ENCODE measurements at places on chromosomes 7 and 10.

DNA sequence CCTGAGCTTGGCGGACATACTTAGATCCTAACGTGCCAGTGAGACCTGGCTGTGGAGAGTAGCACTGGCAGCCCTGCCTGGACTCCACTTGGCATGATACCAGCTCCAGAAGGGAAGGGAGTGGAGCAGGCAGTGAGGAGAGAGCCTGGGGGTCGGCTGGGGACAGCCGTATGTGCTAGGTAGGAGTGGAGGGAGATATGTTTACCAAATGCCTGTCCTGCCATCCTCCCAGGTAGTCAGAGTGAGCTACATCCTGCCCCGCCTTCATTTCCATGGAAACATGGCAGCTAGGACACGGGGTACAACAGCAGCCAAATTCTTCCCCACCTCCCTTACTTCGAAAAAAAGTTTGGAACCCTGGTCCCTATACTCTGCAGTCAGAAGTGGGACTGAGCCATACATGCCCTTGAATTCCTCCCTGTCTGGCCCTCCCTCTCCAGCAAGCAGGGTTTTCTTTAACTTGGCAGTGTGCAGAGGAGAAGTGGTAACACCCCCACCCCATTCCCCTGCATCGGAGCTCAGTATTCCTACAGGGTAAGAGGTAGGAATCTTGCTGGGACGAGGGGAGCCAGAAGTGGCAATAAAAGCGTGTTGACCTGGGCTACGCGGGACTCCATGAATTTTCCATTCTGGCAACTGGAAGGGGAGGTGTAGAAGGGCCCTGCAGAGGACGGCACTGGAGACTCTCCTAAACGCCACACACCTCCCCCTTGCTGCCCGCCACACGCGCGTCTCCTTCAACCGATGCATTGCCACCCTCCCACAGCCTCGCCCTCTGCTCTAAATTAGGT, 20.0 kb upstream of the SMO start:
- DNase-seq = no peak

DNA sequence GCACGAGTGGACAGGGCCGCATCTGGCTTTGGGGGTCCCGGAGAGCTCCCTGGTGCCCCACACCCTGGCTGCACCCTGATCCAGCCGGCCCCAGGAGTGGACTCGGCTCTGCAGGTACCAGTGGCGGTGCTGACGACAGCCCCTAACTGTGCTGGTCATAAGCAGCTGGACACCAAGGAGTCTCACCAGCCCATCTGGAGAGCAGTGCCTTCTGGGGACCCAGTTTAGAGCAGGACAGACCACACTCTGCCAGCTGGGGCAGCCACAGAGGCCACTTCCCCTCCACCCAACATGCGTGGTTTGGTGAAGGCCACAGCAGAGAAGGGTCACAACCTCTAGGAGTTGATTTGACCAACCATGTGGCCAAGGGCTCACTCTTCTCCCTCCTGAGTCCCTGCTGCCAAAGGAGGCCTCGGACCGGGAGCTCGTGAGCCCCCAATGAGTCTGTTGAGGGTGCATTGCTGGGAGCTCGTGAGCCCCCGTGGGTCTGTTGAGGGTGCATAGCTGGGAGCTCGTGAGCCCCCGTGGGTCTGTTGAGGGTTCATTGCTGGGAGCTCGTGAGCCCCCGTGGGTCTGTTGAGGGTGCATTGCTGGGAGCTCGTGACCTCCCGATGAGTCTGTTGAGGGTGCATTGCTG, 16.0 kb upstream of the INPP5A start:
- no peak for DNase-seq

- DNase-seq = no peak
Observed at GRCh38 chr10:16105082-16105481, 244.8 kb upstream of the MINDY3 start.

DNA sequence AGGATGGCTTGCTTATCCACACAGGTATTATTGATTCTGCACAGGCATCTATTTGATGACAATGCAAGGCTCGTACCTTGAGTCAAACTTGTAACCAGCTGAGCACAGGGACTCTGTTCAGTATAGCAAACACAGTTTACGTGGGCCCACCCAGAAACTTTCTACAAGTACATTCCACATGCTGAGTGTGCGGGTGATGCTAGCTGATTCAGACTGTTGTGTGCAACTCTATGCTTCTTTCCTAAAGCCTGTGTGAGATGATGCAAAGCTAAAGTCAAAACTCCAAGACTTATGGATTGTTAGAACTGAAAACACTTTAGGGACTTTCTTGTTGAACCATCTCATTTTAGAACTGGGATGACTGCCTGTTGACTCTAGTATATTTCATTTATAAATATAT, 21.5 kb upstream of the CALD1 start:
- no peak for DNase-seq

DNA sequence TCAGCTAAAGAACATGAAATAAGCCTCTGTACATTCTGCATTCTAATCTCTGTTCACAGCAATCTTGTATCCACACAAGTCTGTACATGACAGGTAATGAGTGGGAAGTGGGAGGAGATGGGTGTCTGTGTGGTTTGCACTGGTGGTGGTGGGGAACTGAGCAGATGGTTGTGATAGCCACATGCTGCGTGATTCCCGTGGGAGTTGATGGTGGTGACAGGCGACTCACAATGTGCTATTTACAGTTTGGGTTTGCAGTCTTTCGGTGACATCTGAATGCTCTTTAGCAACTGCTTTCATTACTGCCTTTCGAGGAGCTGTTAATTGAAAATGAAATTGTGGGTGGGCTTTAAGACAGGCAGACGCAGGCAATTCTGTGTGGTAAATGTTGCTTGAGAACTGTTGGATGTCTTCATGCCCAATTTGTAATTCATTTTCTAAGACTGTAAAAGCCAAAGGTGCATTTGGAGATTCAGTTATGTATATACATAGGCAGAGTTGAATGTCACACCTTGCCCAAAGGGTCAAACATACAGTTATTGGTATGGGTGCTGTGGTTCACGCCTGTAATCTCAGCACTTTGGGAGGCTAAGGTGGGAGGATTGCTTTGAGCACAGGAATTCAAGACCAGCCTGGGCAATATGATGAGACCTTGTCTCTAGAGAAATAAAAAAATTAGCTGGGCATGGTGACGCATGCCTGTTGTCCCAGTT, 308.2 kb downstream of the AUTS2 start:
- no peak for DNase-seq

- DNase-seq = no peak
Observed at GRCh38 chr10:71933651-71934050, 30.5 kb upstream of the CHST3 start.

DNA sequence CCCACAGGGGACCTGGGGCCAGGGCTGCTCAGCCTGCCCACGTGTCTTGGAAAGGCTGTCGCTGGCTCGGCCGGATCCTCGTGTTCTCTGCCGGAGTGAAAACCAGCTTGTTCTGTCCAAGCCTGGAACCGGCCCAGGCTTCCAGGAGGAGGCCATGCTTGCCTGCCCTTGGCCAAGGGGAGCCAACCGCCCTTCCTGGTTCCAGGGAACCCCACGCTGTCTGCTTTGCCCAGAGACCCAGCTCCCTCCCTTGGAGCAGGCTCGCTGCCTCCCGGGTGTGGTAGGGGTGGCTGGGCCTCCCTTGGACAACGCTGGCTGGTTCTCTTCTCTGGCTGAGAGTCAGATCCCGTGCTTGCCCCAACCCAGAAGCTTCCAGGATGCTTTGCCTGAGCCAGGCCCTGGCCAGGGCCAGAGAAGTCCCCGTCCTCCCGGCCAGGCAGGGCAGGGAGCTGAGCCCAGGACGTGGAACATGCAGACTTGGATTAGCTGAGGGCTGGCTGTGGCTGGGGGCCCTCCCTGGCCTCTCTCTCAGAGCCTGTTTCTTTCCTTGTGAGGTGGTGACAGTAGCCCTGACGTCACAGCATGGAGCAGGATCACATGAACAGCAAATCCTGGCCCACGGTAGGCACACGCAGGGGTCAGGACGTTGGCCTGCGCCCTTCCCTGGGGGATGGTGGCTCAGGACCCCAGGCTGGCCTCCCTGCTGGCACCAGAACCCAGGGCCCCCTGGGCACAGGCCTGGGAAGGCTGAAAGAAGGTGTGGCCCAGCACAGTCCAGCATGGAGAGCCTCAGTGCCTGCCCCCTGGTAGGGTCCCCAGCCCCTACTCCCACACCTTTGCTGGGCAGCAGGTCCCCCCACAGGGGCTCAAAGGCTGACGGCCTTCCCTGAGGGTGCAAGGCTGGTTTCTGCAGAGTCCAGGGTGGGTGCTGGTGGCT, 67.5 kb downstream of the PWWP2B start:
- no peak for DNase-seq

DNA sequence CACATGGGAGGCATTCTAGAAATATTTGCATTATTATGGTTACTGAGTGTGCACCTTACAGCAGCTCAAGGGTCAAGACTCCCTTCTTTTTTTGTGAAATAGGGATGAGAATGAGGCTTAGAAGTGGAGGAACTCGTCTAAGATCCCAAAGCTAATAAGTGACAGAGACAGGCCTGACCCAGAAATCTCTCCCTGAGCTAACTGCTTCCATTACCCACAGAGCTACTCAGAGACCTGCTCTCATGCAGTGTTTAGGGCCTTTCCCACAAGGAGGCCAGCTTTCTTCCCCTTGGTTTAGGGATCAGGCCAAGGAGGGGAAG, 301.7 kb downstream of the RPS24 start:
- no peak for DNase-seq

DNA sequence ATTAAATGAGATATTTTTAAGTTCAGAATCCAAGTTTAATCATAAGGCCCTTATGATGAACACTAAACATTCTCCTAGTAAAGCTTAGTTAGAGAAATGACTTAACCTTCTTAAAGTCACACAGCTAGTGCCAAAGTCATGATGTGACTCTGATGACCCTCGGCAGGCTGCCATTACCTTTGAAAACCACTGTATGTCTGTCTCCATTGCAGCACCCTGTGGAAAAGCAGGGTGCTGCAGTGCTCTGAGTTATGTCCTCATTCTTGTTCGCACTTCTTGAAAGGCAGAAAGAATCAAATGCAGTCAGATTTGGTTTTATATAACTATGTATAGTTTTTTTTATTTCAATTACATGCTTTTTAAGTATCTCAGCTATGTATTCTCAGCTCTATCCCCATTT, 105.0 kb downstream of the PHTF2 start:
- no peak for DNase-seq

DNA sequence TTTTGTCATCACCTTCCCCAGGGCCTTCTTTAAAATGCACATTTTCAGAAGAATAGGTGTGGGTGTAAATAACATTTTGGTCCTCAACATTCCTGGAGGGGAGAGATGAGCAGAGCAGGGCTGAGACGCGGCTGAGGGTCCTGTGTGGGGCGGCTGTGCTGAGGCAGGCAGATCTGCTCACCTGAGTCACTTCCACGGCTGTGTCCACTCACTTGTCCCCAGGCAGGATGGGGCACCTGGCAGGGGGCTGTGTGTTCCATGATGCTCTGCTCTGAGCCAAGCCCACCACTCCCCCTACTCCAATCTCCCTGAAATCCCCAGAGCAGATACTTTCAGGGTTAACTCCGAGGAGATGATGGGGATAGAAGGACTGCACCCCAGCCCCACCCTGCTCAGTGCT, 93.8 kb downstream of the GLRX3 start:
- no peak for DNase-seq

DNA sequence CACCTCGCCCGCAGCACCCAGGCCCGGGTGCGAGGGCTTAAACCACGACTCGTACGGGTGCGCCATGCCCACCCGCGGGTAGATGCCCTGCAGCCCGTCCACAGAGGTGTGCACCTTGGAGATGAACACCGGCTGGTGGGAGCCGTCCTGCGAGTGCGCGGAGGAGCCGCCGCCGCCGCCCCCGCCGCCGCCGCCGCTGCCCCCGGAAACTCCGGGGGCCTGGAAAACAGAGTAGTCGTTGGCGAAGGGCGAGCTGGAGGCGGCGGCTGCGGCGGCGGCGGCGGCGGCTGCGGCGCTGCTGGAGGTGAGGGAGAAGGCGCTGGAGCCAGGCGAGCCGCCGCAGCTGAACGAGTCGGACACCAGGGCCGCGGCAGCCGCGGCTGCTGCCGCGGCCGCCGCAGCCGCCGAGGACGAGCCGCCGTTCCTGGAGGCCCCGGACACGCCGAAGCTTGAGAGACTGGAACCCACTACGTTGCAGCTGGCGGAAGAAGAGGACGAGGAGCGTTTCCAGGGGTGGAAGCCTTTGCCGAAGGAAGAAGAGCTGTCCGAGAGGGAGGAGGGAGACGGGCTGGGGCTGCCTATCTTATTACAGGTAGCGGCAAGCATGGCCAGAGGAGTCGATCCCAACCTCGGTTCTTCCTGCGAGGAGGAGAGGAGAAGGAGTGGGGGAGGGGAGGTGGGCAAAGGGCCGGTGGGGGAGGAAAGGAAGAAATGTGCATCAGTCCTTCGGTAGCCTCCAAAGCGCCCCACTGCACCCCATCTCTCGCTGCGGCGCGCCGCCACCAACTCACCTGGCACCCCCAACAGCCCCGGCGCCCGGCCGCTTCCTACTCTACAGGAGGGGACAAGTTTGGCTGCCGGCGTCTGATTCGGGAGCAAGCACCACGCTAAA, 1.3 kb downstream of the SP8 start:
- DNase-seq = no peak

- DNase-seq = no peak
Observed at GRCh38 chr10:104842704-104843103, 201.6 kb downstream of the SORCS3 start.

GRCh38 chr7:50733552-50733951, 49.1 kb downstream of the GRB10 start:
- no peak for DNase-seq

- no peak for DNase-seq
Observed at GRCh38 chr7:18993933-18994668, 123.3 kb downstream of the TWIST1 start.

GRCh38 chr10:21368728-21369425, 156.6 kb downstream of the SKIDA1 start:
- DNase-seq = no peak

DNA sequence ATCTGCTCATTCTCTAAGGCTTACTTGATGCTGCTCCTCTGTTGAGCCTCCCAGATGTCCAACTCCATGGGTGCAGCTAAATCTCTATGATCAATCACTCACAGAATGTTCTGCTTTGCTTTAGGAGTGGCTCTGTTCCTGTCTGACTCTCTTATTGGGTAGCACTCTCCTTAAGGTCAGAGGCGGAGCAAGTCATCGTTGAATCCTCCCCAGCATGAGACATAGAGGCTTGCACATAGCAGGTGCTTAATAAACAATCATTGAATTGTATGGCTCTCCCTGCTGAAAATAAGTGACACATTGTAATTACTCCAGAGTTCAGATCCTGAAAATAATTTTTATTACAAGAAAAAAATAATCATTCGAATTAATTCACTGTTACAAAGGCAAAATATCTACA, 69.7 kb downstream of the NPS start:
- no peak for DNase-seq

Measured in stimulated activated CD8-positive, alpha-beta memory T cell treated with anti-CD3 and anti-CD28 coated beads, Interleukin-7, amount 100 ng/mL, for 1 hour (primary cell).